Esophagus squamous epithelium (tissue), 5 donors: ENCODE measurements at places on chromosomes 2 and 18.

- DNase-seq: no peak
These were observed 546 bp downstream of the CHPF start for GRCh38 chr2:219542931-219543595.

DNA sequence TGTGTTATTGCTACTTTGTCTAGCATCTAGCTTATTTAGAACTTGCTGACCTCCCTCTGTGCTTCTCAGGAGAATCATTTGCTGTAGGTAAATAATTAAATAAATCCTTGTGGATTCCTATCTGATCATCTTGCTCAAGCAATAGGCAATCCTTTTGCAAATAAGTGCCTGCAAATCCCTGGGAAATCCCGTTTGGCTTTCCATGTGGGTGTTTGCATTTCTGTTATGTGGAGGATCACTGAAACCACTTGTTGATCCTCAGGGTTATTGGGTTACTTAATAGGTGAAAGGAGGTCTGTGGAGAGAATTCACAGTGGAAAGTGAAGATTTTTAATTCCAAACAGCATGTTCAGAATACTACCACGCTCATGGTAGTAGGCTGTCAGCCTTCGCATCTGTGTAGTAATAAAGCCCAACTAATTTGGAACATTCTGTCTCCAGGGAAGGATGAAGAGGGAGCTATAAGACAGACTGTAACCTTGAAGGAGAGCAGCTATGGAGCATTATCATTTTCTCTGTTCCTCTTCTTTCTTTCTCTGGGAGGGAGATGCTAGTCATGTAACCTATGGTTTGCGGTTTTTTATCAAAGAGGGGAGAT, 72.5 kb downstream of the GULP1 start:
- no peak for DNase-seq

GRCh38 chr2:238808761-238809160, 39.1 kb upstream of the TWIST2 start:
- no peak for DNase-seq

GRCh38 chr18:48739266-48740067, 200.6 kb downstream of the CTIF start:
- no peak for DNase-seq

- no peak for DNase-seq
These were observed 181.3 kb downstream of the SEPTIN10 start for GRCh38 chr2:109432421-109432820.
